ENCODE measurements at places on chromosomes 11 and 22.
A peak's percentile ranks its signal among the peaks of the same experiment; 100 is the strongest.

DNA sequence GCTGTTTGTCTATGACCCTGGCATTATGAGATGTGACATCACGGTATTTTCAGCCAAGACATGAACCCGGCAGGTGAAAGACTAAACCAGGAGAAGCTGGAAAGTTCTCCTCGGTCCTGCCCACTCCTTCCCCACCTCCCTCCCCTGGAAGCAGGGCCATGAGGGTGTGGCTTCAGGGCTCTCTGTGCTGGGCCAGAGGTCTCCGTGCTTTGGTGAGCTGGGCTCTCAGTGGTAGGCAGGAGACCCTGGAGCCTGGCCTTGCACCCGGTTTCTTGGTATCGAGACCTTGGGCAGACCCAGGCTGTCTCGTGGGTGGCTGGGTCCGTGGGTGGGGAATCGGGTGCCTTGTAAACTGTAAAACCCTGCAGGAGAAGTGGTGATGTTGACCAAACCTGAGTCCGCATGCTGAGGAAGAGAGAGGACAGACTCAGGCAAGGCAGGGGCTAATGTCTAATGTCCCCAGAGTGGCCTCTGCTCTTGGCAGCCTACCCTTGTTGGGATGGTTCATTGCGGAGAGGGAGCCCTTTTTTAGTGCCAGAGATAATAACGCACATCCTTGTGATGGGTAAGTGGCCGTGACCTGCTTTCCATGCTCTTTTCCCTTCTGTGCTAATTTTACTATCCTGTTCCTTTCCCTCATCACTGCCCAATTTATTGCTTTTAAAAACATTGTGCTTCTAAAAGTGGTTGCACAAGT, 48.6 kb upstream of the PARVG start:
- no peak for DNase-seq

GRCh38 chr22:21098099-21098671, 52.4 kb downstream of the LRRC74B start:
- no peak for DNase-seq

DNA sequence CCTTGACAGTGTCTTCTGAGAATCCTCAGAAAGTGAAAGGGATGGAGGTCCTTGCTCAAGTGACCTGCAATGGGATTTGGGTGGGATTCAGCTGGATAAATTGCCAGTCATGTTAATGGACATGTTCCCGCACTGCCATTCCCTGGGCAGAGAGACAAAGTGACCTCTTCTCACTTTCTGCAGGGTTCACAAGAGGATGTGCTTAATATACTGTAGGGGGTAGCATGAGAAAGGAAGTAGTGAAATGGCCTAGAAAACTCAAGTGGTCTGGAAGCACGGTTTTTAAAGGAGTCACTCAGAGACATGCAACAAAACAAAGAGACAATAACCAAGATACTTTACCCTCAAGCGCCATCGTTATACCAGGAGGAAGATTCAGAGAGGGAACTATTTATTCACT, 70.2 kb downstream of the NELL1 start:
- DNase-seq = no peak

DNA sequence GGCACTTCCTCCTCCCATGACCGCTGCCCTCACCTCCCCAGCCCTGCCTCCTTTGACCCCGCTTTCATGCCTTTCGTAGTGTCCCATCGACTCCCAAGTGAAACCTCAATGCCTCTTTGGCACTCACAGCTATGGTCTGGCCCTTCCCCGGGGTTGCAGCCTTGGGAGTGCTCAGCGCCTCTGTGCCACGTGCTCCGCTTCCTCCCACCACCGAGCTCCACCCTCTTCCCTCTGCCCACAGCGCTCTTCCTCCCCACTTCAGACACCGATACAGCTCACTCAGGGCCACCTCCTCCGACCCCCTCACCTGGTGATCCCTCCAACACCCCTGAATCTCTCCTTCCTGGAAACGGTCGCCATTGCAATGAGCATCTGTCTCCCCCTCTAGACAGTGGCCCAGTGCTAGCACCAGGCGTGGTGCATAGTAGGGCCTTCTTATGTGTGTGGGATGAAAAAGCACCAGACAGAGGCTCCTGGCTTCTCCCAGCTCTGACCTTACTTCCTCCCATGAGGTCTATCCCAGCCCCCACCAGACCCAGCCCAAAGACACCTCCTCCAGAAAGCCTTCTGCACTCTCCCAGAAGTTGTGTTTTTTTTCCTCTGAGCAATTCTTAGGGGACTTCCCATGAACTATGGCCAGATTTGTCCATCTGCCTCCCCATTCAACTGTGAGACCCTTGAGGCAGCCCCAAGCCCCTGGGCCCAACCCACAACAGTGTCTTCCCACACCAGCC, 16.4 kb upstream of the SCGB1A1 start:
- peak; percentile 14 for DNase-seq

DNA sequence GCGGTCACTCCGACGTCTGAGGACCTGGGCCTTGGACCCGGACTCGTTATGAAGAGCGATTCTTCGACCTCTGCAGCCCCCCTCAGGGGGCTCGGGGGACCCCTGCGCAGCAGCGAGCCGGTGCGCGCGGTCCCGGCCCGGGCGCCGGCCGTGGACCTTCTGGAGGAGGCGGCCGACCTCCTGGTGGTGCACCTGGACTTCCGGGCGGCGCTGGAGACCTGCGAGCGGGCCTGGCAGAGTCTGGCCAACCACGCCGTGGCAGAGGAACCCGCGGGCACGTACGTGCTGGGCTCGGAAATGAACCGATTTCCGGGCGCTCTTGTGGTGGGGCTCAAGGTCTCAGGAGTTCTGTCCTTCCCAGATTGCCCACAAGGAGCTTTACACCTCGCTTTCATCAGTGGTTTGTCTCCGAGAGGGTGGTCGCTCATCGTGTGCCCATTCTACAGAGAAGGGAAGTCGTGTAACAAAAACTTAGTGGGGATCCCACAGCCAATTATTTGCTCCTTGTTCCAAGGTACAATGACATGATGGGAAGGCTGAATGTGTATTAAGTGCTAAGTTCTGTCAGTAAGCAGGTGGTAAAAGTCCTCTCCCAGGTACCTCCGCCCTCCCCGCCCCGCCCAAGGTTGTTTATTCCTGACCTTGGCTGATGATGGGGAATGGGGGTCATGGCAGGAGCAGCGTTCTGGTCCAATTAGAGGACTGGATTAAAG, 695 bp downstream of the PEX26 start:
- DNase-seq = no peak

- DNase-seq = no peak
Measured at GRCh38 chr22:46795140-46795539, 32.7 kb downstream of the TBC1D22A start.

DNA sequence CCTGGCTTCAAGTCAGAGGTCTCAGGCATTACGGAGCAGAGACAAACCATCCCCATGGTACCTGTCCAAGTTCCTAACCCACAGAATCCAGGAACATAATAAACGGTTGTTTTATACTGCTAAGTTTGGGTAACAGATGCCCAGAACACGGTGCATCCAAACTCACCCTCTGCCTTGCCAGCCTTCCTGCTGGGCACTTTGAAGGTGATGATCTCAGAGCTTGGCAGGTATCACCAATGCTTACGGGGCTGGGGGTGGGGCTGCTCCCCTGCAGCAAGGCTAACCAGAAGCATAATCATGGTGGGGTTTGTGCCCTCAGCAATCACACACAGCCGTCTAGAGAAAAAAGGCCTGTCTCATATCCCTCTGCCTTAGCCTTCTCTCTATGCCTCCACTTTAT, 27.1 kb downstream of the DKK3 start:
- DNase-seq = no peak

DNA sequence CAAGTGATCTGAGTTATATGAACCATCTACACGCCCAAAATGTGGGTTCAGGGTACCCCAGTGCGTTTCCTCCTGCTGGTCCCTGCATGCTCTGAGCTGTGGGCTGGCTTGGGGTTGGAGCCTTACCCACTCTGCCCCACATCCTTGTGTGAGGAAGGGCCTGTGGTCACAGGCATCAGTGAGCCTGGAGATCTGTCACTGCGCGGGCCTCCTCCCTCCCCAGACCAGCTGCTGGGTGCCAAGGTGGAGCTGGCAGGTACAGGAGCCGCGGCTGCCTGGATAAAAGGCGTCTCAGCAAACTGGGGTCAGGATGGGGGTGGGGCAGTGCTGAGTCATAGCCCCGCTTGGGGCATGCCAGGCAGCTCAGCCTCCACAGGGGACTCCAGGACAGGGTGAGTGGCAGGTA, 17.9 kb downstream of the GNAZ start:
- DNase-seq = no peak

Measured in stimulated activated CD4-positive, alpha-beta T cell treated with anti-CD3 and anti-CD28 coated beads, Interleukin-15, amount 100 ng/mL, for 48 hours (primary cell).